Activated CD4-positive, alpha-beta T cell treated with anti-CD3 and anti-CD28 coated beads, Interleukin-2, amount 50 U/mL, for 24 hours (primary cell): ENCODE measurements at places on chromosomes 5 and 9.
A peak's percentile ranks its signal among the peaks of the same experiment; 100 is the strongest.

GRCh38 chr5:40480392-40480791, 199.3 kb upstream of the PTGER4 start:
- no peak for DNase-seq

- no peak for DNase-seq
Measured at GRCh38 chr5:4901924-4902323, 238.2 kb upstream of the ADAMTS16 start.

DNA sequence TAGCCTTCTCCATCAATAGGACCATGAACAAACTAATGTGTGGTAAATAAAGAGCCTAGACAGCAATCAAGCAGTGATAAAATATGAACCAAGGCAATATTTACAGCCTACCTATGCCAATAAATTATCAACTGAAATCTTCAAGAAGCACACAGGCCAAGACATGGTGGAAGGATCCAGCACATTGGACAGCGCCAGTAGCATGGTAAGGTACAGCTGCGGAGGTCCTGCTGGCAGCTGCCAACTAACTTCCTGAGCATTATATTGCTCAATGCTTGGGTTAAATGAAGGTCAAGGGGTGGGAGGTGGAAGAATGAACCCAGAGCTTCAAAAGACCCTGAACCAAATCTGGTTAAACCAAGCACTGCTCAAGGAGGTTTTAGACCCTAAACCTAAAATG, 16.5 kb upstream of the SPDL1 start:
- DNase-seq: no peak

DNA sequence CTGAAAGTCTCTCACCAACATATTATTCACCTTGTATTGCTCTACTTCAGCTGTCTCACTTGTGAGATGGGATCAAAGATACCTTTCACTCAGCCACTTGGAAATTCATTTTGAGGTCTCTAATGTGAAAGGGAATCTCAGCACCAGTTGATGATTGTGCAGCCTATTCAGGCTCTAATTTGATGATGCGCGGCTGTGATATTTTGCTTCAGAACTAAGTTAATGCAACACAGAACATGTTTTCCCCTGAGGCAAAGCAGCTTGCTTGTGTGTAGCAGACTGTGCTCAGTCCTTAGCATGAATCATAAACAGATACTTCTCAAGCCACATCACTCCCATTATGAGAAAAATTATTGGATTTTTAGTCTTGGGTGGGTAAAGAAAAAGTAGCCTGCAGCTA, 378.8 kb downstream of the OSTF1 start:
- DNase-seq: no peak

DNA sequence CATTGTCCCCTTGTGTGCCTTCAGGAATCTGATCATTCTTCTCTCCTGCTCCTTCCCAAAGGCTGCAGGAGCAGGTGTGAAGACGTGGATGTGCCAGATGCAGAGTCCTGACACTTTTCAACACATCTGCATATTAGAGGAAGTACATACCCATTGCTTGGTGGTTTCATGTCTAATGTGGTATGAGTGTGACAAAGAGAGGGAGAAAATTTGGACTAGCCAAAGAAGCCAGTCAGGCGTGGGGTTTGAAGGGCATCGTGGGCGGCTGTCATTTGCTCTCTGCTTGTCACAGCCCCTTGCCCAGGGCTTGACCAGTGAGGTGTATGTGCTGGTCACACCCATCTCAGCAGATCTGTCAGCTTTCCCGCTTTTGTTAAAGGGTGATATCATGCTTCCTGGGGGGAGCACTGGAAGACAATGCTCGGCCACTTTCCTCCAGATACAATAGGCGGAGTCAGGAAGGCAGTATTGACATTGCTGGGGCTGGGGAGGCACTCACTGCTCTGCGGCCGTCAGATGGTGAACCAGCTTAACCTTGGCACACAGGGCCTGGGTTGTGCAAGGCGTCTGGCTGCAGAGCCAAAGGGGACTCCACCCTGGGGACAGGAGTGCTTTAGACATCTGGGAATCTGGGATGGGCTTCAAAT, 8.6 kb downstream of the TEK start:
- DNase-seq: no peak

DNA sequence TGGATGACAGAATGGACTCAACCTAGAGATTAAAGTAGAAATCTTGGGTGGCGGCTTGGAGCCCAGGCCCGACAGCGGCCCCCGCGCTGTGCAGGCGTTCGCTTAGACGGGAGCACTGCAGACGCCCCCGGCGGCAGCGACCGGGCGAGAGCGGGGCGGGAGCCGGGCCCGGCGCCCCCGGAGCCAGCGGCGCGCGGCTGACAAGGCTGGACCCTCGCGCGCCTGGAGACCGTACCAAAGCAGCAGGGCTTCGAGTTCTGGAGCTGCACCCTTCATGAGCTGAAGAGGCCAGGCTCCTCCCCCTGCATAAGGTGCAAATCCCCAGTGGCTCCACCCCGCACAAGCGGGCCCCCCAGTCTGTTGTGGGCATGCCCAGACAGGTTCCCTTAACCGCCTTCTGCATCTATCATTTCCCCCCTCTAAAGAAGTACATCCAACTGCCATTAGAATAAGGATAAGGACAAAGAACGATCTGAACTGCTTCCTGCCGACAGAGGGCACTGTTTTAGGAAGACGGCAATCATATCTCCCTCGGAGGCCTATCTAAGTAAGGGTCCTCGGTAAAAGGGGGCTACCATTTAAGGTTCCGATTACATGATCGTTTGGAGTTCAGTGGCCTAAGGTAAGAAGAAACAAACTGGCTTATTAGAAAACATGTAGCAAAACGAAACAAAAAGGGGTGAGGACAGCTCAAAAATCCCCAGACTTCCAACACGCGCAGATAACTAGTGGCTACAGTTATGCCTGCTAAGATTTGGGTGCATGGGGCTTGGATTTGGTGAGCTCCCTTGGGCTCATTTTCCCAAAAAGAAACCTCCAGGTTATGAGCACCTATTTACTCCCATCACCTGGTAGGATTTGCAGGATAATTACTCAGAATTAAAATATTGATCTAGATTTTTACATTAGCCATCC, 66.3 kb downstream of the RGMB start:
- DNase-seq: peak; percentile 4

- no peak for DNase-seq
Measured at GRCh38 chr9:38350529-38350928, 42.0 kb upstream of the ALDH1B1 start.

DNA sequence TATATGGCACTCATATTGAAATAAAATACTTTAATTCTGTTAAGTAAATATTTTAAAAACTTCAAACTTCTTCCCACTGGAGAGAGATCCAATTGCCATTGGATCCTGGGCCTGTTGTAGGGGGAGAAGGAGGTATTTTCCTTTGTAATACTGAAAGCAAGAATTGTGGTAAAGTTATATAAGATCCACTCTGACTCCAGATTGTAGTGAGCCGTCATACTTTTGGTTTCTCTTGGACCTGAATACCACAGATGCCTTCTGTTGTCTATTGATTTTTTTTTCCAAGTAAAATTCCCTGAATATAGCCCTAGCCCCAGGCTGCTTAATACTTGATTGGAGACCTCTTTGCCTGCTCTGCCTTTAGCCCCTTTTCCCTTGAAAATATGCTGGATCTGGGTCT, 86.9 kb downstream of the ATG10 start:
- no peak for DNase-seq

DNA sequence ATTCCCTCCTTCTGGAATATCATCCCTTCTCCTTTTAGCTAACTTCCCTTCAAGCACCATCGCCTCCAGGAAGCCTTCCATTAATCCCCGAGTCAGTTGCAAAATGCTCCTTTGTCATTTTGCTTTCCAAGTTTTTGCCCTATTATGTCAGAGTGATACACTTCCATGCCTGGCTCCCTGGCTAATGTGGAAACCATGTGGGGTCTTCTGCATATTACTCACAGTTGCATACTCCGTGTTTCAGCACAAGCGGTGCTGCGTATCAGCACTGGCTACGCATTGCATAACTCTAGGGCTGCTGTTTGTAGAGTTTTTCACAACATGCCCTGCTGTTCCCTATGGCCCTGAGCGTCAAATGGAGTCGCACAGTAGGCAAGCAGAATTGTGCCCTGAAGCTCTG, 1.9 kb downstream of the TEX53 start:
- no peak for DNase-seq

- DNase-seq: no peak
Measured at GRCh38 chr5:55509796-55510522, 24.8 kb downstream of the PLPP1 start.

DNA sequence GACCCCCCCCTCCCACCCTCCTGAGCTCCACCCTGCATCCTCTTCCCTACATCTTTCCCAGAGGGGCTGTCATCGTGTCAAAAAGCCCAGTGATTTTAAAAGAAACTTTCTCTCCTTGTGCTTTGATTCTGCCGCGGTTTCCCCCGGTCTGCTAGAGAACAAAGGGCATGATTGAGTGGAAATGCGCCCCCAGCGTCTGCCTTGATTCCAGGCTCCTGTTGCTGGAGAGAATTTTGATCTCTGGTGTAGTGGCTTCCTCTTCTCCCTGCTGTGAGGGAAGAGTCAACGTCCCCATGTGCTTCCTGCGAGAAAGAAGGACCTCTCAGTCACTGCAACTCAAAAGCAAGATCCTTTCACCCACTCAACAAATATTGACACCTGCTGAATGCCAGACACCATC, 61.9 kb upstream of the RAPGEF1 start:
- no peak for DNase-seq

- no peak for DNase-seq
Measured at GRCh38 chr9:4839470-4839912, 46.7 kb downstream of the RCL1 start.

- no peak for DNase-seq
Measured at GRCh38 chr9:17816431-17817027, 237.7 kb downstream of the SH3GL2 start.

DNA sequence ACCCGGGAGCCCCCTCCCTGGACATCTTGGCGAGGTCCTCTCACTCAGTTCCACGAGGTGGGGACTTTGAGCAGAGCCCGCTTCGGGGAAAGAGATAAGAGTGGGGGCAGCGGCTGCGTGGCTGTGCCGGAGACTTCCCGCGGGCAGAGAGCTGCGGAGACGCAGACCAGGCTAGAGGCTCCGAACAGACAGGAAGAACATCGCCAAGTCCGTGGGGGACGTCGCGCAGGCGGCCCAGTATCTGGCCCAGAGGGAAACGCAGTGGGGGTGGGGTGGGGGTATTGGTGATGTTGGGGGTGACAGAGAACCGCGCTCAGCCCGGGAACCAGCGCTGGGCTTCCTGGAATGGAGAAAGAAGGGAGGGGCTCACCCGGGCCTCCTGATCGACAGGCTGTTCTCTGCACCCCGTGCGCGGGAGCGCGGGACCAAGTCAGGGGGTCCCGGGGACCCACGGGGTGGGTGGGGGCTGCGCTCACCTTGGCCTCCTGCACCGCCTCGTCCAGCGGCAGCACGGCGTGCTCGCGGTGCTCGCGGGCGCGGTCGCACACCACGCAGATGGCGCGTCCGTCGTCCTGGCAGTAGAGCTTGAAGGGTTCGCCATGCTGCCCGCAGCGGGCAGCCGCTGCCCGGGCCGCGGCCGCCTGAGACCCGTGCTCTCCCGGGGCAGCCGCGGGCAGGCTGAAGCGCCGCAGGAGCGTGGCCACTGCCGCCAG, 727 bp downstream of the TRIM7 start:
- no peak for DNase-seq

GRCh38 chr9:26392639-26393038, 500.0 kb downstream of the CAAP1 start:
- no peak for DNase-seq

- DNase-seq: no peak
Measured at GRCh38 chr5:61472172-61472958, 140.3 kb downstream of the ZSWIM6 start.

GRCh38 chr5:178288401-178289368, 56.1 kb upstream of the PHYKPL start:
- DNase-seq: no peak

DNA sequence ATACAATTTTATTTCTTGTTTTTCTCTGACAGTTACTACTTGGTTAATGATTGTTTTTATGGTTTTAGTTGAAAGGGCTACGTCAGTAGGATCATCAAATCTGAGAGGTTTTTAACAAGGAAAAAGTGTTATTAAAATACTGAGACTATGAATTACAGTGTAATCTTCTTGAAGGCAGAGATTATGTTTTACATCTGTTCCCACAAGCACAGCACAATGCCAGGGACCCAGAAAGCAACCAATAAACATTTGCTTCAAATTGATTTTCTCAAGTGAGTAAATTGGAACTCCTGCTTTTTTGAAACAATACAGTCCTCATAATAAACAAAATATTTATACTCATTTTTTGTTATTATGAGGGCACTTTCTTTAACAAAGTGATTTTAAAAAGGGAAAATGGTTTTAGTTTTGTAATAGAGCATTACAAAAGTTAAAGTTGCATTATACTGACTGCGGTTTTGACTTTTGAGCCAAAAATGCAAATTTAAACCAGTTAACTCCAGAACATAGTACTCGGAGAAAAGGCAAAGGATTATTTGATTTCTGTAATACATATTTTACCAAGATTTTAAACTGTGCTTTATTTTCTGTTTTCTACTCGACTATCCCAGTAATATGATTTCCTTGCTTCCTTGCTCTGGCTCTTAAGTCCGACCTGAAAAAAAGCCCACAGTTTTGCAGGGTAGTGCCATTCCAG, 176.9 kb downstream of the GDNF start:
- DNase-seq: no peak

DNA sequence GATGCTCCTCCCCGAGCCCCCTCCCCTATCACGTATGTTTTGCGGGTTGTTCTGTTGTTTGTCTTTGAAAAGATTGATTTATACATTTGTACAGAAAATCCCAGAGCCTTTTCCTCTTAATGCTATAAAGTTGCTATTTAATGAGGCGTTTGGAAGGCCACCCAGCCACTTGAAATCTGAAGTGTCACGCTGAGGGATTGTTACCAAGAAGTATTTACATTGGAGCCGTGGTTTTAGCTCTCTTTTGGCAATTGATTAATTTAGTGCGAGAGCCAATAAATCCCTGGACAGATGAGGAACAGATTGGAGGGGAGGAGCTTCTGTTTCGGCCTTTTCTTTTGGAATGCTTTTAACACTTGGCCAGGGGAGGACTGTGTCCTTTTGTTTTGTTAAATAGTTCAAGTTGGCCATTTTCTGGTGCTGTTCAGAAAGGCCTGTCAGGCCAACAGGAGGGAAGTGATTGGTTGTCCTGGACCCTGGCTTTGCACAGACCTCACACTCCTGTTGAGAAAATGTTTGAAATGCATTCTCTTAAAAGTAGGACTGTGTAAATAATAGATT, 250.2 kb downstream of the PDZD2 start:
- no peak for DNase-seq

DNA sequence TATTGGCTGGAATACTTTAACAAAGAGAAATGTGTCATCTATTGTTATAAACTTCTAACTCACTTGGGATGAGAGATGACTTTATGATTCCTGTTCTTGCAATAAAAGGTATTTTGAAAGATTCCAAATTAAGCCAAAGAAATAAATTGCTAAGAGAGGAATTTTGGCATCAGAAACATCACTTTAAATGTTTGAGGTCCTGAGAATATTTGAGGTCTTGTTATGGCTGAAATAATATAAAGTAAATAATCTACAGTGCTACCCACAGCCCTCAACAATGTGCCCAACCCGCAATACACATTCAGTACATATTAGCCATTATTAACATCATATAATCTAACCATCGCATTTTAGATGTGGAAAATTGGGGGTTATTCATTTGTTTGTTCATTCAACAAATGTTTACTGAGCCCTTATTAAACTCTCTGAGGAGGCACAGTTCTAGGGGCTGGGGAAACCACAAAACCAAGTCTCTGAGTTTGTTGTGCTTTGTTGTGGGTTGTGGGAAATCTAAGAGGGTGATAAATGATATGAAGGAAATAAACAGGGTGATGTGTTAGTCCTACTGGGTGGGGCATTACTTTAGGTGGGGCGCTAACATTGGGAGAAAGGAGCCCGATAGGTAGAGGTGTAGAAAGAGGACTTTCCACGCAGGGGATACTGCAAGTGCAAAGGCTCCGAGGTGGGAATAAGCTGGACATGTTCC, 135.2 kb upstream of the CLINT1 start:
- DNase-seq: no peak
